Activated effector memory CD4-positive, alpha-beta T cell treated with Interleukin-2 at 50 U/mL for 16 hours (primary cell): ENCODE measurements at places on chromosomes 3 and 15.

DNA sequence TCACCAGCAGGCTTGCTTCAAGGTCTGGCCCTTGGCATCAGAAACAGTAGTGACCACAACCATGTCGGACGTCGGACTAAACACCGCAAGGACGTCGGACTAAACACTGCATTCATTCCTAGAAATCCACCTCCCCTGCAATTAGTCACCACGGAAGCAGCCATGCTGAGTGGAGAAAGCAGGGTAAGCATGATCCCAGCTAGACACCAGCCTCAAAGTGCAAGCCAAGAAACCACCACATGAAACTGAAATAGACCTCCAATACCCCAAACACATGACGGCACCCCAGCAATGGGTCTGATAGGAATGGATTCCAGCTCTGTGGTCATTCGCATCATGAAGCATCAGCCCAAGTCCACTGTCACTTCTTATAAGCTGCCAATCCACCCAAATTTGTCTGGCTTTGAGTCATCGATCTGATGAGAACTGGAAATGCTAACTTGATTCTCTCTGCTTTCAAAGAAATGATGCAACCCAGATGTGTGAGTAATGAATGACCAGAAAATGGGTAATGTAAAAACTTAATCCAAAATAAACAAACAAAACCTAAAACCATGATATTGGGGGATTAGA lies 348.3 kb upstream of the TMCO5A start:
- DNase-seq: no peak

GRCh38 chr15:82393671-82394070 lies 35.9 kb upstream of the GOLGA6L9 start:
- DNase-seq: no peak

- DNase-seq: no peak
Observed at GRCh38 chr3:64295594-64295993, 70.3 kb upstream of the PRICKLE2 start.

GRCh38 chr3:12175844-12176453 lies 17.2 kb upstream of the TIMP4 start:
- no peak for DNase-seq

GRCh38 chr15:96403071-96403470 lies 72.6 kb downstream of the NR2F2 start:
- no peak for DNase-seq

GRCh38 chr3:108055931-108056330 lies 34.9 kb downstream of the CD47 start:
- no peak for DNase-seq

- no peak for DNase-seq
Observed at GRCh38 chr15:64749999-64750657, 25.3 kb downstream of the RBPMS2 start.

DNA sequence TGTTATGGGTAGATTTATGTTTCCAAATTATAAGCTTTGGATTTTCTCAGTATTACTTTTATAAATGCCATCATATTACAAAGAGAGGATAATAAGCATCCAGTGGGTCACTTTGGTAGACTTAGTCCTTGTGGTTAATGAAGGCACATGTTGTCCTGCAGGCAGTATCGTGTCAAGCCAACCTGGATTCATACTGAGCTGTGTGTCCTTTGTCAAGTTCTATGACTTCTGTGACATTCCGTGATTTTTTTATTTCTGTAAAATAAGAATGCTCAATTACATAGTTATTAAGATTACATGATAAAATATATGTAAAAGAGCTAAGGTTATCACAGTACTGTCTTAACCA lies 257.7 kb downstream of the RBMS3 start:
- DNase-seq: no peak

GRCh38 chr3:145015253-145015652 lies 1043.6 kb downstream of the DIPK2A start:
- no peak for DNase-seq

DNA sequence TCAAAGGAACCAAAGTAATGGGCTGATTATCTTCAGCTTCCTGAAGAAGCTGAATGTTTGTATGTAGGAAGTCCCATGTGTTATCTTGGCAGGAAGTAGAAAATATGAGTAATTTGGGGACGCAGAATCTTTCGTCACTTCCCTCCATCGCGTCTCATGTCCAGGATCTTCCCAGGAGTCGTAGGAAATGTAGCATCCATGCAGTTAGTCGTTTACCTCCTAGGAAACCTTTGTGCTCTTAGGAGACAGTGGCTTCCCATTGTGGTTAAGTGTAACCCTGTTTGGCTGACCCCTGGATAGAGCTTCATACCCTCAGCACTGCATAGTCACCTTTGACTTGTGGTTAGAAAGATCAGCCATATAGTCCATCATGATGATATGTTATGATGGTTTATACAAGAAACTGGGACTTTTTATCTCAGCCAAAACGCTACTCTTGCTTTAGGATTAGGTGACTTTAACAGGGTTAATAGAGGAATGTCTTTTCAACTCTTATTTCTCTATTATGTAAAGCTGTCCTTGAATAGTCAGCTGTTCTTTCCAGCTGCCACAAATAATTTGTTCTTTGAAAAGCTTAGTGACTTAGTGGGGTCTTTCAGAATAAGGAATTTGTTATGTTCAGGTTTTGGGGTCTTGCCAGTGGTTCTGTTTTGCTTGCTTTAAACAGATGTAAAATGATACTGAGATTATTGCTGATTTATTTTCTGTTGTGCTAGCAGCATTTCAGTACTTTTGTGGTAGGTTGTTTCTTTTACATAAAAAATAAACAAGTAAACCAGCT lies 92.2 kb downstream of the KLHL25 start:
- no peak for DNase-seq

GRCh38 chr15:68365140-68365745 lies 66.7 kb downstream of the ITGA11 start:
- no peak for DNase-seq

- DNase-seq: no peak
Observed at GRCh38 chr3:150763841-150764483, 993 bp upstream of the SIAH2 start.

DNA sequence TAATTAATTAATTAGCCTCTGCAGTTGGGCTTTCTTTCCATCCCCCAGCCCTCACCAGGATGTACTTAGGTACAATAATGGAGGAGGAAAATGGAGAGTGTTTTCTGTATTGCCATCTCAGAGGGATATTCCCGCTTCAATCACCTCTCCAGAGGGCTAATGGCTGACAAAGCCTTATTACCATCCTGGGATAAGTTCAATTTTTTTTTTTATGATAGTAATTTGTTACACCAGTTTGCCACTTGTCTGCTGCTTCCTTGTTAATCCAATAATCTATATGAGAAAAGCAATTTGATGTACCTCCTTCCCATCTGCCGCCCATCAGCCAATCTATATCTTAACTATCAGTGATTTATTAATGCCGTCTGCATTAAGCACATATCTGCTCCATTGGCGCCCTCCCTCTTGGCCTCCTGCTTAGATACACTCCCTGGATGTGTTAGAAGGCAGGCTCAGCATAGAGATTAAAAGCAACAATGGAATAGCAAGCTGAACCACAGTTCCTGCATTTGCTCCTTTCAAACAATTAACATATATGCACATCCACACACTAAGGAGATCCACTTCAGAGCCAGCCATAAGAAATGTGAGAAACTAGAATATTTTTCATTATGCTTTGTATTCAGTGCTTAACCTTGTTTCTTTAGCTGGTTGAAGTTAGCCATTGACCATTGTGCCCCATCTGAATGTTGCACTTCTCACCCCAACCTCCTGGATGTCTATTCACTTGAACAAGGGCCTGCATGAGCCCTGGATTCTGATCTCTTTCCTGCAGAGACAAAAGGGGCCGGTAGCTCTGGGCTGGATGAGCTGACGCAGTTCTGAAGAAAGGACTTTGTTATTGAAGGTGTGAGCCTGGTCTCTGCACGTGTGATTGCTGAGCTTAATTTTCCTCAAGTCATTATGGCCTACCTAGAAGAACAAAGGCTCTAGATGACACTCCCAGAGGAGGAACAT lies 237.3 kb upstream of the GAP43 start:
- DNase-seq: no peak

- DNase-seq: no peak
Observed at GRCh38 chr3:9795207-9795606, 2.3 kb downstream of the ARPC4 start.

DNA sequence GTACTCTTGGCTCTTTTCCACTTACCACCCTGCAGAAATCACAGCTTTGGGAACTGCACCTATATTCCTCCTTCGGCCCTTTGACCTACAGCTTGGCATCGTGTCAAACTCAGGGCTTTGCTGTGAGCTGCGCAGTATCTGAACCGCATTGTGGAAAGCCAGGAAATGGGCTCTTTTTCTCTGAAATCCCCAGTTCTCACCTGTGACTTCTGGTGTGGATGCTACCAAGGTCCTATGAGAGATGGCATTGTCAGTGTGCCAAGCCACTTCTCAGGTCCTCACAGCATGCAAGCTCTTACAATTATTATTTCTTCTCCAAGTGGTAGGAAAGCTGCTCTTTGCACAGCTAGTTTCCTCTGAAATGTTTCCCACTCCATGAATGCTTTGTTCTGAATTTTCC lies 450.6 kb upstream of the TBL1XR1 start:
- DNase-seq: no peak
